Stimulated activated naive B cell treated with anti-CD40 and anti-IgM and Interleukin-4, amounts not matched to agents 10 μg/mL and 1 μg/mL and 100 μg/mL, for 72 hours (primary cell): ENCODE measurements at places on chromosomes 1 and 21.
A peak's percentile ranks its signal among the peaks of the same experiment; 100 is the strongest.

GRCh38 chr1:7630378-7630777 lies 140.7 kb upstream of the VAMP3 start:
- H3K36me3 ChIP-seq = no peaks in the 10 kb centered on the region
- no peak for DNase-seq
- H3K4me1 ChIP-seq = no peaks in the 10 kb centered on the region

DNA sequence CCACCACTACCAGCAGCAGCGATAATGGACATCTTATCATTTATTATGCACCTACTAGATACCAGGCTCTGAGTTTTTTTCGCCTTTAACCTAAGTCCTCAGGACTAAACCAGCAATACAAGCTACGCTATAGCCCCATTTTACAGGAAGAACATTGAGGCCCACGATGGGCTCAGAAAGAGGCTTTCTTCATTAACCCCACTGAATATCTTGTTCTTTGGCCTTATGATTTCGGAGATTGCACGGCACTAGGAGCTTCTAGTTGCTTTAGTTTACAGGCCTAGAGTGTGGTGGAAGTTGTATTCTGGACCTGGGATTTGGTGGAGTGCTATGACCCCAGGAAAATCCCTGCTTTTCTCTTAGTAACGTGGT lies 1.5 kb downstream of the SESN2 start:
- H3K27me3 ChIP-seq = peaks cover 5% of the 10 kb centered on the region
- peak overlapping the region; percentile 92 for H3K4me3 ChIP-seq
- no peaks in the 10 kb centered on the region for H3K36me3 ChIP-seq
- no peak for DNase-seq

DNA sequence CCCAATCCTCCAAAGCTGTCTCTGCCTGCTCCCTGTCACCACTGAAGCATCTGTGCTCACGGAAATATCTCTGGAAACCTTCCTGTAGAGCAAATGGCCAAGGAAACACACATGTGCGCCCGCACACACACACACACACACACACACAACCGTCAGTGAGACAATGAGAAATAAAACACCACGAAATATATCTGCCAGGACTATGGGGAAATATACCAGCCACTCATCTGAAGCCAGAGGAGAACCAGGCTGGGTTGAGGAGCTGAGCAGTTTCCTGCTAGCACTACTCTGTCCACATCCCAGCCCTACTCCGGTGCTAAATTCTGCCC lies 25.1 kb upstream of the PLXNA2 start:
- H3K27ac ChIP-seq = no peak overlapping the region
- peaks cover 52% of the 10 kb centered on the region for H3K27me3 ChIP-seq
- no peaks in the 10 kb centered on the region for H3K4me1 ChIP-seq
- H3K36me3 ChIP-seq = no peaks in the 10 kb centered on the region

GRCh38 chr1:64194168-64195080 lies 9.0 kb upstream of the UBE2U start:
- H3K27me3 ChIP-seq = no peaks in the 10 kb centered on the region
- no peaks in the 10 kb centered on the region for H3K36me3 ChIP-seq
- no peak for DNase-seq

DNA sequence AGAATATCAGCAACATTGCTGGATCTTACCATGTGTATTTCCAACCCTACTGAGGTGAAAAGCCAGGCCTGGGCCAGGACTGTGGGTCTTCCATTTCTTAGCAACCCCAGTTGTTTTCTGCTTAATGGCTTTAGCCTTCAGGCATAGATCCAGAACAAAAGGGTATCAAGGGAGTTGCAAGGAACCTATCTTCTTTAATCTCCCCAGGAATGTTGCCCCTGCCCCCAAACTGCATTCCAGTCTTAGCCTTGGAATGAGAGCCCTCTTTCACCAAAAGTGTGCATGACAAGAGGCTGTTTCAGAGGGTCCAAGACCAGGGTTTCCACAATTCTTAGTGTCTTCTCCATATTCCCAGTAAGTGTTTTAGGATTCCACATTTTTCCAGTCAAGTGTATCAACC lies 87.9 kb upstream of the SOX13 start:
- H3K4me1 ChIP-seq = no peaks in the 10 kb centered on the region
- H3K36me3 ChIP-seq = no peaks in the 10 kb centered on the region
- no peaks in the 10 kb centered on the region for H3K27me3 ChIP-seq
- DNase-seq = no peak
- H3K27ac ChIP-seq = no peak overlapping the region

GRCh38 chr1:89280766-89281165 lies 8.1 kb upstream of the GBP5 start:
- no peak overlapping the region for H3K27ac ChIP-seq
- H3K4me3 ChIP-seq = no peak overlapping the region
- peaks cover 7% of the 10 kb centered on the region for H3K4me1 ChIP-seq

GRCh38 chr21:37828991-37829390 lies 87.3 kb downstream of the KCNJ6 start:
- no peaks in the 10 kb centered on the region for H3K27me3 ChIP-seq
- H3K4me3 ChIP-seq = no peak overlapping the region
- no peak for DNase-seq
- no peak overlapping the region for H3K27ac ChIP-seq

- no peak overlapping the region for H3K4me3 ChIP-seq
- no peak overlapping the region for H3K27ac ChIP-seq
- H3K27me3 ChIP-seq = peaks cover 8% of the 10 kb centered on the region
- peak; percentile 31 for DNase-seq
These were observed 20.5 kb downstream of the PLA2G4A start for GRCh38 chr1:186849271-186849671.

DNA sequence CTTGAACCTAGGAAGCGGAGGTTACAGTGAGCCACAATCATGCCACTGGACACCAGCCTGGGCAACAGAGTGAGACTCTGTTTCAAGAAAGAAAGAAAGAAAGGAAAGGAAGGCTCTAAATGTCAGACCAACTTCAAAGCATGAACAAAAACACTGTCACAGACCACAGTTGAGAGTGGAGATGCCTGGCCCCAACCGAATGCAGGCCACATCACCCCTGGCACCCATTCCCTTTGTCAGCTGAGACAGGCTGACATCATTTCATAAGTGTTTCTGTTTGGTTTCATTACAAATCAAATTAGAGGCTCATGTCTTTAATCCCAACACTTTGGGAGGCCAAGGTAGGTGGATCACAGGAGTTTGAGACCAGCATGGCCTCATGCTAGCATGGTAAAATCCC lies 28.6 kb upstream of the NADK start:
- H3K27ac ChIP-seq = no peak overlapping the region
- no peak overlapping the region for H3K4me3 ChIP-seq
- DNase-seq = no peak
- H3K27me3 ChIP-seq = no peaks in the 10 kb centered on the region

DNA sequence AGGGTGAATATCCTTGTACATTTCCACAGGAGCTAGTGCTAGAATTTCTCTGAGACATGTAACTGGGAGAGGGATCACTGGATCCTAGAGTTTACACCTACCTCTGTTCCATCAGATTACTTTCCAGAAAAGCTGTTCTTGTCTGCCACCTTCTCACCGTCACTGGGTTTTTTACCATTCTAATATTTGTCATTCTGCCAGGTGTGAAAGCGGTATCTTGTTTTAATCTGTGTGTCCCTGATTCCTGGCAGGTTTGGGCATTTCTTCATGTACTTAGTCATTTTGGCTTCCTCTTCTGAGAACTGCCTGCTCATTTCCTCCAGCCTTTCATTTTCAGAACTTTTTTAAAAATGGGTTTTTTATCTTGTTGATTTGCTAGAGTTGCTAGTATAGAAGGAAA lies 5.1 kb downstream of the PMF1 start:
- H3K4me1 ChIP-seq = peaks cover 30% of the 10 kb centered on the region
- H3K36me3 ChIP-seq = peaks cover 32% of the 10 kb centered on the region
- peak overlapping the region; percentile 50 for H3K4me3 ChIP-seq
- H3K27me3 ChIP-seq = no peaks in the 10 kb centered on the region
- no peak for DNase-seq

DNA sequence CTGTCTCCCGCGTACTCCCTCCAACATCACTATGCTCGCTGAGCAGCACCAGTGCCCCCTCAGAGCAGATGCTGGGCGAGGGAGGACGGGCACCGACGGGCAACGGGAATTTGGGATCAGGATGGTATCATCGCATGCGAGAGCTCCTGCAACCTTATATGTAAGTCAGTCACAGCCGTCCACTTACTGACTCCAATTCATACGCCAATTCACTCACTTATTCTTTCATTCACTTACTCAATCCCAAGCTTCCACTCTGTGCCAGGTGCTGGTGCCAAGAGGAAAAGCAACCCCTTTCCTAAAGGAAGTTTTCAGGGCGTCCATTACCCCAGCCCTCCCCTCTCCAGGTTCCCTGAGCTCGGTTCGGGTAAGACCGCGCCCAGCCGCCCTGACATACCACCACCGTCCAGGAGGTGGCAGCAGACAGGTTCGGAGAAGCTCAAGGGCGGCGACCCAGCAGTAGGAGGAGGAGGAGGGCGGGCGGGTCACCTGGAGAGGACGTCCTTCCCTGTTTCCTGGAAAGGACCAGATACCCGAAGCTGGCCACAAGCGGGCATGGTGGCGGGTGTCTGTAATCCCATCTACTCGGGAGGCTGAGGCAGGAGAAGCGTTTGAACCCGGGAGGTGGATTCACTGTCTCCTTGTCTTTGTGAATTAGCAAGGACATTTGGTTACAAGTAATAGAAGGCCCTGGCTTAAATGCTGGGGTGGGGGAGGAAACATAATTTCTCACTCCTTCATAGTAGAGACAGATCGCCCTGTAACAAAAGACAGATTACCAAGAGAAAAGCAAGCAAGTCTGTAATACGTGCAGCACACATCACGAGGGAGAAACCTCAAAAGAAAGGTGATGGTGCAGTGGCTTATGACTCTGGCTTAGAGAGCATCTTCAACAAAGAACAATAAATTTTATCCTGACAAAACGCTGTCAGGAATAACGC lies 7.6 kb upstream of the IL22RA1 start:
- peak overlapping the region; percentile 76 for H3K27ac ChIP-seq
- H3K27me3 ChIP-seq = peaks cover 4% of the 10 kb centered on the region
- H3K4me3 ChIP-seq = peak overlapping the region; percentile 72
- H3K36me3 ChIP-seq = peaks cover 12% of the 10 kb centered on the region
- peak; percentile 74 for DNase-seq

GRCh38 chr1:156592910-156593660 lies 1.5 kb downstream of the NAXE start:
- peaks cover 14% of the 10 kb centered on the region for H3K36me3 ChIP-seq
- DNase-seq = no peak
- peak overlapping the region; percentile 91 for H3K4me3 ChIP-seq
- H3K27me3 ChIP-seq = no peaks in the 10 kb centered on the region
- H3K4me1 ChIP-seq = peaks cover 43% of the 10 kb centered on the region

DNA sequence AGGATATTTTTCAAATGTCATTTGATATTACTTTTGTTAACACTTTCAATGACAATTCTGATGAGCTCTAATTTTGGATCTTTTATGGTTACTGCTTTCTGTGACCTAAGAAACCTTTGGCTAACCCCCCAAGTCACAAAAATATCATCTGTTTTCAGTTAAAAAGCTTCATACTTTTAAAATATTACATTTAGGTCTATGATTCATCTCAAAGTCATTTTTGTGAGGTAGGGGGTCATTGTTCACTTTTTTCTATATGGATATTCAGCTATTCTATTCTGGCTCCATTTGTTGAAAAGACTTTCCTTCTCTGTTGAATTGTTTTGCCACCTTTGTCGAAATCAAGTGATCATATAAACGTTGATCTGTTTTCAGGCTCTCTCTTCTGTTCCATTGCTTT lies 44.8 kb downstream of the UCHL5 start:
- no peak overlapping the region for H3K27ac ChIP-seq
- no peak overlapping the region for H3K4me3 ChIP-seq
- no peaks in the 10 kb centered on the region for H3K4me1 ChIP-seq
- H3K36me3 ChIP-seq = peaks cover 7% of the 10 kb centered on the region
- DNase-seq = no peak

DNA sequence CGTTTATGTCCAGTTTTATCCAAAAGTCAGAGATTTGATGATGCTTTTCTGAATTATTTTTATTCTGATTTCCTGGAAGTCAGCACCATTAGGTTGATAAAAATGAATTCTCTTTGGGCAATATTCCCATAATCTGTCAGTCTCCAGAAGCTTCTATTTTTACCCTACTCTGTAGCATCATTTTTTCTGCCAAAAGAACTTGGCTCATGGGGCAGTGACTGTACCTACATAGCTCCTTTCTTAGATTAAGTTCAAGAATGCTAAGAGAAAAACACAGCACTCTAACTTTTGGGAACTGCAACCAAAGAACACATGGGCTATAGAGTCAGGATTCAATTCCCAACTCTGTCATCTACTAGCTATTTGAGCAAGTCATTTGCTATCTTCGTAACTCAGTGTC lies 152.9 kb downstream of the BARHL2 start:
- H3K4me3 ChIP-seq = no peak overlapping the region
- no peak overlapping the region for H3K27ac ChIP-seq
- no peaks in the 10 kb centered on the region for H3K36me3 ChIP-seq
- H3K4me1 ChIP-seq = no peaks in the 10 kb centered on the region
- no peak for DNase-seq
- H3K27me3 ChIP-seq = peaks cover 3% of the 10 kb centered on the region

DNA sequence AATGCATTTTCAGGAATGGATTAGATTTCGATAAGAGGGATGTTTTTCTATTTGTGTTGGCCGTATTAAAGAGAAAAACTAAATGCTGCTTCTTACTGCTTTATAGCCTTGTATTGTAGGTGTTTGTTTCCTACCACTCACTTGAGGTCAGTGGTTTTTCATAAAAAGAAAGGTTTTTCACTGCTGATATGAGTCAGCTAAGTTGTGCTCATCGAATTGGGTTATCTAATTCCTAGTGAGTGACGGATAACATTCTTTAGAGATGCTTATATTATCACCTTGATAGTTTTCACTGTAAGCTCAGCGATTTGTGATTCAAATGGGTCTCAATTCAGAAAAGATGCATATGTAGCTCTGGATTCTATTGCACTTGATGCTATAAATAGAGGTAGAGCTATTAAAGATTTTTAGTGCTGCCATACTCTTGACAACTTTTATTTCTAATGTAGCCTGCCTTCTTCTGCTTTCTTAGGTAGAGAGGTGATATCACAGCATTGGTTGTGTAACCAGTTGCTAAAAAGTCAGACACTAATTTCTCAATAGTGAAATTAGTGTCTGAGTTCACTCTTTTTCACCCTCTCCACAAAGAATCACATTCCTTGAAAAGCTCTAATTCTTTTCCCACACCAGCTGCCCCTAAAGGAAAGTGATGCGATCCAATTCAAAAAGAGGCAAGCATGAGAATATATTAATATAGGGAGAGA lies 180.0 kb downstream of the RASAL2 start:
- H3K36me3 ChIP-seq = no peaks in the 10 kb centered on the region
- H3K4me1 ChIP-seq = no peaks in the 10 kb centered on the region
- peaks cover 11% of the 10 kb centered on the region for H3K27me3 ChIP-seq
- no peak overlapping the region for H3K4me3 ChIP-seq
- H3K27ac ChIP-seq = no peak overlapping the region

GRCh38 chr1:66890621-66891020 lies 34.0 kb downstream of the DNAI4 start:
- no peaks in the 10 kb centered on the region for H3K36me3 ChIP-seq
- no peak overlapping the region for H3K27ac ChIP-seq
- H3K4me1 ChIP-seq = peaks cover 2% of the 10 kb centered on the region
- H3K4me3 ChIP-seq = no peak overlapping the region
